ENCODE measurements at places on chromosomes 16 and 17.

- no peak for DNase-seq
Observed at GRCh38 chr17:35073183-35073790, 9.8 kb upstream of the RFFL start.

DNA sequence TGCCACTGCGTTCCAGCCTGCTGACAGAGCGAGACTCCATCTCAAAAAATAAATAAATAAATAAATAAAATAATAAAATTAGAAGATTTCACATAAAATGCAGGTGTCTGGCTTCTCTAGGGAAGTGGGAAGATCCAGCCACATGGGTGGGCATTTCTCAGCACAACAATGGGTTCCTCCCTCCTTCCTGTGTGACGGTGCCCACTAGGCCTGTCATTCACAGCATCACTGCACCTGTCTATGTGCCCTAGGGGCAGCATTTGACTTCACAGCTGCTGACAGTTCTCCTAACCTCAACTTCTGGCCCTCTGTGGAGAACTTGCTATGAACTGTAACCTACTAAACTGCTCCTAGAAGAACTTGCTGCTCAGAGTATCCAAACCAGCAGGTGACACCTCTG is 3.0 kb downstream of the ABHD15 start:
- DNase-seq = no peak

GRCh38 chr17:38418062-38418692 is 10.1 kb upstream of the ARHGAP23 start:
- no peak for DNase-seq

DNA sequence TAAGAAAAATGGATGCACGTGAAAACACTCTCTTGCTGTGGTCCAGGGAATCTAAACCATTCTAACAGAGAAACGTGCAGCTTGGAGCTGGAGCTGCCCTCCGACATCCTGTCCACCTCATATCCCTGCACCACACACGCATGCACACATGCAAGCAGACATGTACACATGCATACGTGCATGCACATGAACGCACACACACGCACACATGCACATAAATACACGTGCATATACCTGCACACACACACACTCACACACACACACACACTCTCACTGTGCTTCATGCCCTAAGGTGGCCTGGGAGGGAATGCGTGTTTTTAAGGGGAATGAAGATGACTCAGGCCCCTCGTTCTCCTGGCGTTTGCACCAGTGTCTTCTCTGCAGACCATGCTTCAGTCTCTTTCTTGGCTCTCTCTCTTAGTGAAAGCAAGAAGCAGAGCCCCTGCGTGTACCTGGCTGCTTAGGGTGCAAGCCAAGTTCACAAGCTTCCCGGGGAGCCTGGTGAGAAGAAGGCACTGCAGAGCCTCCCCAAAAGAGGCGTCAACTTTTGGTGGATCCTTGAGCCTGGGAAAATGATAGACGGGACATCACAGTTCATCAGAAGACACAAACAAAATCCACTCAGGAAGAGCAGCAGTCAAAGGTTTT is 72.8 kb downstream of the GOSR1 start:
- no peak for DNase-seq

DNA sequence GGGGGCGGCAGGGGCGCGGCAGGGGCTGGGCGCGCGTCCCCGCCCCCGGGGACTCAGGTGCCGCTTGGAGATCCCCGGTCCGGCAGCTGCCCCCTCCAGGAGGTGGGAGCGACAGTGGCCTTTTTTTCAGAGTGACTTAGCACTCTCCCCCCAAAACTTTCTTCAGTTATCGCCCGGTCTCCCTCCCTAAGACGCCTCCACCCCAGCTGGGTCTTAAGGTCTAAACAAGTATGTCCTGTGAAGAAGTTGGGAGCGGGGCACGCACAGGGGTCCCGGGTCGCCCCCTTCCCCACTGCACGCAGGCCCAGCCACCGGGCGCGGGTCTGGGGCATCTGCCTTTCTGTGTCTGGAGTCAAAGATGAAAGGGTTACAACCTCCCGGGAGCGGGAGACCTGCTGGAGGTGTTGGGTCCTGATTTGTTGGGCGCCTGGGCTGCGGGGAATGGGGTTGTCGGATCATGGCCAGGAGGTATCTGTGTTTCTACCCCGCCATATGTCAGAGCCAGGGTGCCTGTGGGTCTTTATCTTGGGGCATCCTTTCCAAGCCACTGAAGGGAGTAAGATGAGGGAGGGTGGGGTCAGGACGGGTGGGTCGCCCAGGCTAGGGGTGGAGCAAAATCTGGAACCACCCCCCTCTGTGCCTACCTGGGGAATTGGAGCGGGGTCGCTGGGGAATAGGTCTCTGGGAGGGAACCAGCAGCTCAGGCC is 757 bp downstream of the FMNL1 start:
- DNase-seq = peak; percentile 34

DNA sequence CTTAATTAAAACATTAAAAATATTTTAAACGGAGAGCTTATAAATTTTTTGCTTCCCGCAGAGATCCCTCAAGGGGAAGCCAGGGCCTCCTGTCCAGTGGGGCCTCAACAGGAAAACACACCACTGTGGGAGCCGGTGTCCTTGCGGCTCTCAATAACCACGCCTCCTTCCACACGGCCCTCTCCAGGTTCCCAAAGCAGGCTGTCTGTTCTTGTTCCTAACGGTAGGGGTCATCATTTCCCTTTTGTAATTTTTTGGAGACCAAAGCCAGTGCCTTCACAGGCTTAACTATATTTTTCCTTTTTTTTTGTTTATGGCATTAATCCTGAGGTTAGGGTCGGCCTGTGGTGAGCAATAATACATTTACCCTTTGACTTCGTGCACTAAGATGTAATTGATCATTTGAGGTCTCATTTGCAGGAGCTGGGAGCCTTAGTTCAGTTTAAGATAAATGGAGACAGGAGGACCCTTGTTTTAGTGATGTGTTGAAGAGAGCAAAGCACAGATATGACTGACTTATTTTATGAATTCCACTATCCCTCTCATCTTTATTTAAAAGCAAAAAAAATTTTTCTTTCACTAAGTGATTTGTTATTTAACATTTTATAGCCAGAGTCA is 77.5 kb upstream of the N4BP1 start:
- no peak for DNase-seq

GRCh38 chr16:60686824-60687223 is 1349.4 kb downstream of the CDH8 start:
- no peak for DNase-seq

- DNase-seq = no peak
Observed at GRCh38 chr16:20301840-20302239, 25.5 kb downstream of the GP2 start.

GRCh38 chr16:80788027-80788426 is 16.4 kb downstream of the CDYL2 start:
- no peak for DNase-seq

DNA sequence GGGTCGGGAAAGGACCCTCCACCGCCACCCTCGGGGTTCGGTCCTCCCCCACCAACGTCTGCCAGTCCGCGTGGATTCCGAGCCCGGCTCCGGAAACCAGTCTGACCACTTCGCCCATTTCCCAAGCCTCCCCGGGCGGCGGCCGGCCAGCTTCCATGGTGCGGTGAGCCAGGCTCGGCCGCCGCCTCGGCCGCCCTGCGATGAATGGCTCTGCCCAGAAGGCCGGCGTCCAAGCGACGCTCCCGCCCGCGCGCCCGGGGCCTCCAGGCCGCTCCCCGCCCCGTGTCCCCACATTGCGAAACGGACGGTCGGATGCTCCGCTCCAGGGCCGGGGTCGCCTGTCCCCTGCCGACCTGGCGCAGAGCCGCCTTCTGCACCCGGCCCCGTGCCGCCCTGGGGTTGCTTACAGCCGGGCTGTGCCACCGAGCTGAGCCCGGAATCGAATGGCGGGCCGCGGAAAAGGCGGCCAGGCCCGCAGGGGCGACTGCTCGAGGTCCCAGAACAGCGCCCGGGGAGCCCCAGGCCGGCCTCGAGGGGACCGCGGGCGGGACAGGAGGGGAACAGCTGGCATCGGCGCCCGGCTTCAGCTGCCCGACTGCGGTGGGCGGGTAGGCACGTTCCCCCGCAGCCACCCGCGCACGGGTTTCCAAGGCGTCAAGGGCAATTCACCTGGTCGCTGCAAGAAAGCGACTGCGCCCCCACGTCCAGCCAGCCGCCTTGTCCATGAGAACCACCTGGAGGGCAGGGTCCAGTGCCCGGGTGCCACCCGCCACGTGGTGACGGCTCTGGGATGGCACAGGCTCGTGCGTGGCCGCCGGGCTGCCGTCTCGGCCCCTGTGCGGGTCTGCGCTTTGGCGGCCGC is 18.3 kb upstream of the CBX8 start:
- DNase-seq = no peak

- DNase-seq = no peak
Observed at GRCh38 chr16:8924214-8924613, 39.5 kb downstream of the USP7 start.

GRCh38 chr17:47376247-47376646 is 52.5 kb downstream of the EFCAB13 start:
- no peak for DNase-seq

GRCh38 chr17:44655983-44656710 is at the start of gene MEIOC:
Gene MEIOC, plus strand, starts transcription at chr17:44656468. Its CDS starts 146 bp downstream, at chr17:44656614.
- DNase-seq = no peak

- DNase-seq = no peak
Observed at GRCh38 chr17:56908001-56908542, 5.8 kb downstream of the TRIM25 start.

- no peak for DNase-seq
Observed at GRCh38 chr17:1830288-1830687, 483 bp downstream of the RPA1 start.
